ENCODE measurements at places on chromosomes 16 and 17.

GRCh38 chr17:74403512-74404137 lies 28.3 kb upstream of the GPRC5C start:
- no peak for DNase-seq

- DNase-seq, result no peak
Observed at GRCh38 chr17:46171939-46172338, 21.3 kb downstream of the KANSL1 start.

DNA sequence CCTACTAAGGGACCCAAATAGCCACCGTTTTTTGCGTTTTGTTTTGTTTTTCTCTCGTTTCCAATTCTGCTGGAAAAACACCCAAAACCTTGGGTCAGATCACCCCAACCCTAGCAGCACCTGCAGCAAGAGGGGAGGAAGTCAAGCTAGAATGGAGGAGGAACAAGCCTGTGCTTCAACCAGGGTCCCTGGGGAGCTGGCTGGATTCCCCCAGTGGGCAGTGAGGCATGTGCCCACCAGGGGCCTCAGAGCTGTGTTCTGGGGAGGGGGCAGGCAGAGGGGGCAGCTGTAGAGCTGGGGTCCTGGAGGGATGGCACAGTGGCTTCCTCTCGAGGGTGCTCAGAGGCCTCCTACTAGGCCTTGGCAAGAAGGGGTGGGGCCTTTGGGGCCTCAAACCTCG lies 6.5 kb downstream of the CD79B start:
- DNase-seq, result no peak

DNA sequence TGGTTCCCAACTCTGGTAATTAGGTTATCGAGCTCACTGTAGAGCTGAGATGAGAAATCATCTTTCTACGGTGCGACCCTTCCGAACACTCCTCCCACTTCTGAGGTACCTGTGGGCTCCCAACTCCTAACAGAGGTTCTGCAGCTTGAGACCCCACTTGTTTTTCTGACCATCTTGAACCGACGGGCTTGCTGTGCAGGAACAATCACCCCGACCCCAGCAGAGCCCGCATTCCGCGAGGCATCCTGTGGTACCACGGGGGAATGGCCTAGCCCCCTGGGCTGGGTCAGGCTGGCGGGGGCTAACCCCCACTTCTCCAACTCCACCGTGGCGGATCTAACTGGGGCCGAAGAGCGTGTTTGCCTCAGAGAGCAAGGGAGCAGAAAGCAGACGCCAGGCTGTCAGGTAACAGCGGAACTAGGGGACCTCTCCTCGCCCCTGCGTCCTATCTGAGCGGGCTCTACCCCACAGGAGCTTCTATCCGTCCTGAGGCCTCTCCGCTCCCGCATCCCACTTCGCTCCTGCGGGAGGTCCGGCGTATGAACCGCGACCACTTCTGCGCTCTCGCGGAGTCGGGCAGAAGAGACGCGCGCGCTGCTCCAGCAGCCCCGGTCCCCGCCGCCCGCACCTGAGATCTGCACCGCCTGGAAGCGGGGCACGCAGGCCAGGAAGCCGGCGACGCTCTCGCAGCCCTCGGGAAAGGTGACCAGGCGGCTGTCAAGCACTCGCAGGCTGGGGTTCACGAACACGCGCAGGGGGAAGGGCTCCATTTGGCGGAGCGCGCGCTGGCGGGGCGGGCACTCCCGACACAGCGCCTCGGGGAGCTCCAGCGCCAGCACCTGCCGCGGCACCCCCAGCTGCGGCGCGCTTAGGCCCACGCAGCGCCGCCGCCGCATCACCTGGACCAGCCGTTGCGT lies 761 bp downstream of the PDF start:
- peak; percentile 28 for DNase-seq

DNA sequence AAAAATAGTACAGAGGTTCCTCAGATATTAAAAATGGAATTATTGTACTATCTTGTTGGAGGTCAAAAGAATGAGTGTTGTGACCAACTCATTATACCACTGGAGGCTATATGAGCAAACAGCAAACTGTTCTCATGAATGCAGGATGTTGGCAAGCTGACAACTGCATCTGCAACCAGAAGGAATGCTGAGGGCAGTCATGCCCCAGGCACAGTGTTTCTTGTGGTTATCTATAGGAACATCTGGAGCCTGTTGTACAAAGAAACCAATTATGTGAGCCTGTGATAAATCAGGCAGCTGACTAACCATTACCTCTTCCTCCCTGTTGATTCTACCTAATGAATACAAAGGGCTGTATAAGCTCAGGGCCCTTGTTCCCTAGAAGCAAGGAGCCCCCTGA lies 2057.1 kb downstream of the TP53TG3F start:
- DNase-seq, result no peak

DNA sequence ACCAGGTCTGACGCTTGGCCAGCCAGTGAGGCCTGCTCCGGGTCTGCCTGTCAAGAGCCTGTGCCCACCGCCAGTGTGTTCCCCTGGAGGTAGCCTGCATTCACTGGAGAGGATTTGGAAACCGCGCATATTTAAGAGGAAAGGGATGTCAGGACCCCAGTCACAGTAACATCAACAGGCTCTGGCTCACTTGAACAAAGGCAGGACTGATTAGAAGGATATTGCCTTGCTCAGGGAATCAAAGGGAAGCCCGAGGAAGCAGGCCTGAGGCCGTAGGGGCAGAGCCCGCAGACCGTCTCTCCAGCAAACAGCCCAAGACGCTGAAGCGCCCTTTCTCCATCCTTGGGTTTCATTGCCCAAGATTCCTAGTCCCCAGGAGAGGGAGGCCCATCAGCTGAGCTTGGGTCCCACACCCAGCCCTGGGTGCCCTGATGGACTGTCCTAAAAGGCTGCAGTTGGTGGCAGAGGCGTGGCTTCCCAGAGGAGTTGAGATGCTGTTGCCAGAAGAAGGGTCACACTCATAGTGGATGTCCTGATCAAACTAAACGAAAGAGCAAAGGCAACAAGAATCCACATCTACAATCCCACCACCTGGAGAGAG lies 23.2 kb downstream of the NT5M start:
- DNase-seq, result no peak

DNA sequence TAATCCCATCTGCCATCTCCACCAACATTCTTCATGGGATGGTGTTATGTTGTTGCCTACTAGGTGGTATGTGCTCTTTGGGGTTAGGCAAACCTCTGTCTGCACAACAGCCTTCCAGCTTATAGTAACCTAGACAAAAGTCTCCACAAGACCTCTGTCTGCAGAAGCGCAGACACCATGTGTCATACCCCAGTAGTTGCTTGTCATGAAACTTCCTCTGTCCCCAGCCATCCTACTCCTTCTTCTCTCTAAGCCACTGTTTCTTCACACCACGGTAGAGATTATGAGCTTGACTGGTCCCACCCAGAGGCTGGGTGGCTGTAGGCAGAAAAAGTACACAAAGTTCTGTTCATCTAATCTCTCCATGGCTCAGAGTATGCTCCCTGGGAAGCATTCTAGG lies 100.3 kb downstream of the MAF start:
- DNase-seq, result no peak

DNA sequence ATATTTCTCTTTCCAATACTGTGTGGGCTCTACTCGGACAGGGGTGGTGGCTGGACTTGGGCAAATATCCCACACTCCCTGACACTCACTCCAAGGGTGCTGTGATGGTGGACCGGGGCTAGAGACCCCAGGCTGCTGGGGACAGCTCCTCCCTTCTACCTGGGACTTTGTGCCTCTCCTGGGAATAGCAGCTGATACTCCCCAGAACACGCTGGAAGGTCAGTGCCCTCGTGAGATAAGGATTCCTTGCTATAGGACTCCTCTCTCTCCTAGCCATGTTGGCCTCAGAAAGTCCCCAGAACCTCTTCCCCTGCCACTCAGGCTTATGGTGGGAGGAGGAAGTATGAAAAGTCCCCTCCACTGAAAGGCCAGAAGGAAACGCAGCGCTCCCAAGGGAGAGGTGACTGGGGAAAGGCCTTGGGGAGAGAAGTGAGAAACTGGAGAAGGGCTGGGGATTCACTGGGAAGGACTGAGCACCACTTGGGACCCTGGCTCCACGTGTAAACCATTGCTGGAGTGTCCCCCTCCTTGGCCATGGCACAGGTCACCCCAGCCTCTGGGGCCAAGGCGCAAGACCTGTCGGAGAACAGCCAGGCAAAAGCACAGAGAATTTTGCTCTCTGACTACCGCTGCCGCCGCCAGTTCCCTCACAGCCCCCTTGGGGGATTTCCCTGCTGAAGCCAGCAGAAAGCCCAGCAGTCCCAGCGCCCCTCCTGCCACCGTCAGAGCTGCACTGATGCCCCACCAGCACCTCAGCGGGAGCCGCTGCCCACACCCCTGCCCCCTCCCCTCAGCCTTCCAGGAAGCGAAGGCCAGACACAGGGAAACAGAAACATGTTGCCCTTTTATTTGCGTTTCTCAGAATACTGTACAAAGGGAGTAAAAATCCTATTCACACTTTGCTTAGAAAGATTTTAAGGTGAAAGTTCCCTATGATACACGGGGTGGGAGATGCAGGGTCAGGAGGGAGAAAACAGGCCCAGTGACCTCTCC lies 2.1 kb upstream of the GSDMB start:
- peak; percentile 15 for DNase-seq

GRCh38 chr17:36641331-36641876 lies 40.0 kb downstream of the MRM1 start:
- no peak for DNase-seq

DNA sequence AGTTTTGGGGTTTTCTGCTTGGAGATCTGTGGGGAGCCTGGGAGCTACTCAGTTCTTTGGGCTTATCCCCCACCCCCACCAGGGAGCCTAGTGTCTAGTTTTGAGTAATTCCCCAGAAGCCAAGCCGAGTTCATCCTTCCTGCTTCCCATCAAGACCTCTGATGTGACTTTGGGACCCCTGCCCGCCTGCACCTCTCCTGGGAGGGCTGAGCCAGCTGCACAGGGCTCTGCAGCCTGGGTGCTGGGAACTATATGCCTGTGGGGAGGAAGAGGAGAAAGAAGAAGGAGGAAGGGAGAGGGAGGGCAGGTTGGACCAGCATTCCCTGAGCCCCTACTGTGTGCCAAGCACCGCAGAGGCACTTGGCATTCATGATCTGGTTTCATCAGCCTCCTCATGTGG lies 178.9 kb downstream of the TMEM132E start:
- DNase-seq, result no peak

DNA sequence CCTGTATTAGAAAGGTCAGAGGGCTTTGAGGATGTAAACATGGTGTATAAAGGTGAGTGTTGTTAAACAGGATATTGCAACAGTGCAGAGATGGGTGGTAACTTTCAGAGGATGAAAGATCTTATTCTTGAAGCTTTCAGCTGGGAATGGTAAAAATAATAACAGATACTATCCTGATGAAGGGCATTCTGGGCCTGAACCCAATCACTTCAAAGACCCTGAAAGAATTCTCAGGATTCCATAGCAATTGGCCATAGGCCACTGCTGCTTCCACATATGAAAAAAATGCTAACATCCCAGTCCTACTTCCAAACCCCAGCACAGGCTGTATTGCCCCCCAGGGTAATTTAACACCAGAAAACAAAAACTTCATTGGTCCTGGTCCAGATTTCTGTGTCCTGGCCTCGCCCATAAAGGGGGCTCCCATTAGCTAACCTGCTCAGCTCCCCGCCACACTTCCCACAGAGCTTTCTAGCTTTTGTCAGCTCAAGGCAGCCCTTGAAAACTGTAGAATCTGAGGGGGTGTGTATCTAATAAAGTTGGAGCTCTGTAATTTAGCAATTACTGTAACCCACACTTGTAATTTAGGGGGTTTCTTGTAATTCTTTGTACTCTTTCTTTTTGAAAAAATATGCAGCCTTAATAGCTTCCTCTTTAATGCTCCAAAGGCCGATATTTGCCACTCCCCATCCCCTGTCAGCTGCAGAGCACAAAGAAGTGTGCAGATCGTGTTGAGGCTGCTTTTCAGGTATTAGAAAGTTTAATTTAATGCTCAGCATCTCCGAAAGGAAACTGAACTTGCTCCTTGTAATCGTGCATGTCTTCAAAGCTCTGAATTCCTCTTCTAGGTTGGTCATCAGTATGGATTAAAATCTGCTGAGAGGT lies 371.5 kb downstream of the SEC14L1 start:
- no peak for DNase-seq

DNA sequence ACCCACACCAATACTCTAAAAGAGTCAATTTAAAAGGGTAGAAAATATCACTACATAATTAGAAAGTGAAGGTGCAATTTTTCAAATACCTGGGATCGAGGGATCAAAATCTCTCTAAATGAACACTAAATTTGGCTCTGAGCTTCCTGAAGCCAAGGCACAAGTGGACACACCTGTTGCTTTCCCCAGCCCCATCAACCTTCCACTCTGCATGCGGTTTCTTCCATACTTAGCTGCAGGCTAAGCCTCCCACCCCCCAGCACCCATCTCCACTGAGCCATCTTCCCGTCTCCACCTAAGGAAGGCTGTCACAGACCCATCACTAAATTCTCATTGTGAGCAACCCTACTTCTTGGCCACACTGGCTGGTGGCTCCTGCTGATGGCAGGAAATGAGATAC lies 30.5 kb downstream of the TXNDC11 start:
- DNase-seq, result no peak

GRCh38 chr16:8720080-8720966 lies 45.9 kb downstream of the ABAT start:
- no peak for DNase-seq

DNA sequence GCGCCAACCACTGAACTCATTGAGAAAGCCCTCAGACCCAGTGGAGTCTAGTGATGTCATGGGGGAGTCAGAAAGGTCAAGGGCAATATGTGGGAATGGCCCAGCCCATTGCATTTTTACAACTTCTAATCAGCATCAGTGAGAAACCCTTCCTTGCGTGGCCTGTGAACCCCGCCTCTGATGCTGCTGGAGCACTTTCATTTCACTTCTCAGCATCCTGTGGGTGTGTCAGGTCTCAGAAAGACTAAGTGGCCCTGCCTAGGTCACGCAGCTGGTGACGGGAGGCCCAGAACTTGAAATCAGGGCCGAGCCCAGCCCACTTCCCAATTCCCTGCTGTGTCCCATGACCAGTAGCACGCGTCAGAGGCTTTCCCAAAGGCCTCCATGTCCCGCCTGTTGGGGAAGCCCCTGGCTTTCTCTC lies 6.1 kb downstream of the DNAI2 start:
- peak; percentile 30 for DNase-seq

GRCh38 chr17:46025510-46026165 lies 26.6 kb downstream of the STH start:
- no peak for DNase-seq

GRCh38 chr17:78120537-78120936 lies 8.0 kb downstream of the TMC6 start:
- DNase-seq, result no peak

- no peak for DNase-seq
Observed at GRCh38 chr16:88923926-88924833, 52.8 kb downstream of the CBFA2T3 start.

DNA sequence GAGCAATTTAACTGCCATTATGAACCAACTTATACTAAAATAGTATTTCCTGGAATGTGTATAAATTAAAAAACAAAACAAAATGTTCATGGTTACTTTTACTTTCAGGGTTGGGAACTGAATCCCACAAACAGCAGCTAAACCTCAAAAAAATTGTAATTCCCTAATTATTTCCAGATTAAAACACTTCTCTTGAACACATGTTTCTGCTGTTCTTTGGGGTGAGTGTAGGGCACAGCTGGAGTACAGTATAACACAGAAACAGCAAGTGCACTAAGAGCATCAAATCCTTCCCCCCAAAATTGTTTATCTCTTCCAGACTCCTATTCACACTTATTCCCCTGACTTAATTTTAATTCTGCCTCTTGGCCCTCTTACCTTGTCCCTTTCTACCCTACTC lies 56.4 kb downstream of the KANSL1 start:
- no peak for DNase-seq

GRCh38 chr16:1810536-1810935 lies 16.1 kb downstream of the HAGH start:
- no peak for DNase-seq

- no peak for DNase-seq
Observed at GRCh38 chr17:44092051-44092450, 21.5 kb downstream of the G6PC3 start.
